ENCODE measurements at places on chromosomes 7 and 10.

- DNase-seq = no peak
Observed at GRCh38 chr7:138396251-138397070, 63.6 kb upstream of the TRIM24 start.

DNA sequence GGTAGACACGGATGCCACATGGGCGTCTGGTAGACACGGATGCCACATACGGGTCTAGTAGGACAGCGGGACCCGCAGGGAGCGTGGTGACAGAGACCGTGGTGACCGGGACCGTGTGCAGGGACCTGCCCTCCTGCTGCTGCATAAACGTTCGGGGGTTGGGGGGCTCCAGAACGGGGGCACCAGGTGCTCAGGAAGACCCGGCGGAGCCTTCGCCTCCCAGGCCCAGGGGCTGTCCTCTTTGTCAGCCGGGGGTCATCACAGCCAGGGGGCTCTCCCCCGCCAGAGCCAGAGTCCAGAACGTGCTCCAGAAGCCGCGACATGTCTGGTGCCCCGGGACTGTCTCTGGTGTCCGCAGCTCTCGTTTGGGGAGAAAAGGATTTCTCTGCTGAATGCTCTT lies 69.2 kb upstream of the ADGRA1 start:
- DNase-seq = no peak

DNA sequence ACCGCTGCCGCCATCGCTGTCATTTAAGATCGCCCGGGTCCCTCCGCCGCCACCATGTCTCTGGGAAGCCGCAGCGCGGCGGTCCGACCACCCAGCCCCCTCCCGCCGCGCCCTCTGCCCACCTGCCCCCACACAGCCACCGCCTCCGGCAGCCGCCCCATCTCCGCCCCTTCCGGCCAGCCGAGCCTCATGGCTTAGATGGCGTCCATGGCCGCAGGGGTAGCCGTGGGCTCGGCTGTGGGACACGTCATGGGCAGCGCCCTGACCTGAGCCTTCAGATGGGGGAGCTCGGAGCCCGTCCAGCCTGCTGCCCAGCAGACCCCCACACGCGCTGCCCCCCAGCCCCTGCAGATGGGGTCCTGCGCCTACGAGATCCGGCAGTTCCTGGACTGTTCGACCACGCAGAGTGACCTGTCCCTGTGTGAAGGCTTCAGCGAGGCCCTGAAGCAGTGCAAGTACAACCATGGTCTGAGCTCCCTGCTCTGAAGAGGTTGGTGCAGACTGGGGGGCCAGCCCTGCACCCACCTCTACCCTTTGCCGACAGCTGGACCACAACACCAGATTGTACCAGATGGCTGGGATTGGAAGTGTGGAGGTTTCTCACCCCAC lies 38.0 kb upstream of the TARP start:
- DNase-seq = peak; percentile 49

- DNase-seq = no peak
Observed at GRCh38 chr10:88958721-88959120, 6.1 kb upstream of the ACTA2 start.

DNA sequence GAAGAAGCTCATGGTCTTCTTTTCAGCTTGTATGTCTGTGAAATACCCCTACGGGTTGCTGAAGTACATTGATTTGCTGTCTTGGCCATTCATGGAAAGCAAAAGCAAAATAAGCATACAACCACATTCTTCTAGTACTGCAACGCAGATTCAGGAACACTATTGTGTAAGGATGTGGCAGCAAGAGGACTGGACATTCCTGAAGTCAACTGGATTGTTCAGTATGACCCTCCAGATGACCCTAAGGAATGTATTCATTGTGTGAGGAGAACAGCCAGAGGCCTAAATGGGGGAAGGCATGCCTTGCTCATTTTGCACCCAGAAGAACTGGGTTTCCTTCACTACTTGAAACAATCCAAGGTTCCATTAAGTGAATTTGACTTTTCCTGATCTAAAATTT lies 133.4 kb upstream of the ANKRD1 start:
- DNase-seq = no peak

- DNase-seq = no peak
Observed at GRCh38 chr7:119943942-119944600, 328.9 kb upstream of the KCND2 start.
